Naive B cell (primary cell): ENCODE measurements at places on chromosomes 5 and 9.
A peak's percentile ranks its signal among the peaks of the same experiment; 100 is the strongest.

DNA sequence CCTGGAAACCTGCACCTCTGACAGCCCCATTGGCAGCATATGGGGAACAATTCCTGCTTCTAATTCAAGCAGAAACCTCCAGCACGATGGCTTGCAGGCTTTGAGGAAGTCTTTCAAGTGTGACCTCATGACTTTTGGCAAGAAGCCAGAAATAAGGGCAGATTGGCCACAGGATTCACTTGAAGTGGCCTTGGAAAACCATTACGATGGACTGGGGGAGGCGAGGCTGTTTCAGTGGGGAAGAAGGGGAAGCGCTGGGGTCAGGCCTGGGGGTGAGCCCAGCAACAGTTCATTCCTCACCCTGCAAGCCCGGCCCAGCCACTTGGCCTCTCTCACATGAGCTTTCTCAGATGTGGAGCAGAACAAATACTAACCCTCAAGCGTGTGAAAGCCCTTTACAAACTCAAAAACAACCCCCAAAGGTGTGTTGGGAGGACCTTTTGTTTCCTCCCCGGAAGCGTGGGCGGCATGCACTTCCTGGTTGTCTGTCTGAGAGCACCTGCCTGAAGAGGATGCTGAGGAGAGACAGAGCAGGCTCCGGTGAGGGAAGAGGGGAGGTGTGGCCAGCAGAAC, 26.9 kb upstream of the EEIG1 start:
- DNase-seq, result peak; percentile 90

- no peak for DNase-seq
Measured at GRCh38 chr9:120846906-120847305, 4.2 kb upstream of the PSMD5 start.

DNA sequence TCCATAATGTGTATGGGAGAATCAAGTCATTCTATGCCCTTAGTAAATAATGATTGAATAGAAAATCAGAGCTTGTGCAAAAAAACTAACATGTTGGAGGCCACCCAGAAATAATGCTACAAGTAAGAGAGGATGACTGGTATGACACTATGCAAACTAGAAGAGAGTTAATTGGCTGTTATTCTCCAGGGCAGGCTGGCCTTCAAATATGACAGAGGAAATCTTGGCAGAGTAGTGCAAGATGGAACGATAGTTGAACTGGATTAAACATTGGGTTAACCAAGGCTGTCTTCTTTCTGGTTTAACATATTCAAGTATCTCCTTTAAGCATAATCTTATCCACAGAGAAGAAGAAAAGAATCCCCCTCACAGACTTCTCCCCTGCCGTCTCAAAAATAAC, 196.1 kb downstream of the MPDZ start:
- no peak for DNase-seq

GRCh38 chr5:10621832-10622231, 58.0 kb downstream of the ANKRD33B start:
- DNase-seq, result no peak

- DNase-seq, result no peak
Measured at GRCh38 chr5:104952876-104953275, 1390.3 kb upstream of the NUDT12 start.

DNA sequence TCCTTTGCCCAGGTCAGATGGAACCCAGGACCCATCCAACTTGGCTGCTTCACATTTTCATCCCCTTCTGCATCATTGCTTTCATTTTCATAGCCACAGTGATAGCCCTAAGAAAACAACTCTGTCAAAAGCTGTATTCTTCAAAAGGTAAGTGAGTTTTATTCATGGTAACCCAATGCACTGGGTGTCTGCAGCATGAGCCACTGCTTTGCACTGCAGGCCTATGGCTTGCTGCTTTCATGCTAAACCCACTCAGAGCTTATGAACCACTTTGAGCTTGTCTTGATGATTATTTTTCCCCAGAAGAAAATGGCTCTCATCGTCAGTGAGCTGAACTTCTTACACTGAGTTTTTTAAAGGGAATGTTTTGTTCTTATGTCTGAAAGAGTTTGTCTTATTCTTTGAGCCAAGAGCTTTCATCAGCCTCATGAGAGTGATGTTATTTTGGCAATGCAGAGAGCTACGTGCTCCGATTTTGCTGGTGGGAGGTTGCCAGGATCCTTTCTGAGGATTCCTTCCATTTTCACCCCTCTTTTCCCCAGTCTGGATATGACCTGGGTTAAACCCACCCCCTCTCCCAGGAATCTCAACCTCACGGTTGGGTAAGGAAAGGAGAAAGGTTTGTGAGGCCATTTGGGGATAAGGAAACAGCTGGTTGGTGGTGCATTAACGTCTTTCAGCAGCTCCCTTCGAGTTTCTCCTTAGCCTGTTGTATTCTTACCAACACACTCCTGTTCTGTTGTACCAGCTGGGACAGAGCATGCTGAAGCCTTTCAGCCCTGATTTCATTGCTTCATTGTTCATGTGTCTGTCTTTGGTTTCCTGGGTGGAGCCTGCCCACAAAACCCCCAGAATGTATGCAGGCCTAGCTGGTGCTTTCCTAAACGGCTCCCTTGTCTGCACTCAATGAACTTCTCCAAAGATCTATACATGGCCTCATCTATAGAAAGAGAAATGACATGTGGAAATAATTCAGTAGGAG, 47.6 kb downstream of the PDCD1LG2 start:
- peak; percentile 44 for DNase-seq

DNA sequence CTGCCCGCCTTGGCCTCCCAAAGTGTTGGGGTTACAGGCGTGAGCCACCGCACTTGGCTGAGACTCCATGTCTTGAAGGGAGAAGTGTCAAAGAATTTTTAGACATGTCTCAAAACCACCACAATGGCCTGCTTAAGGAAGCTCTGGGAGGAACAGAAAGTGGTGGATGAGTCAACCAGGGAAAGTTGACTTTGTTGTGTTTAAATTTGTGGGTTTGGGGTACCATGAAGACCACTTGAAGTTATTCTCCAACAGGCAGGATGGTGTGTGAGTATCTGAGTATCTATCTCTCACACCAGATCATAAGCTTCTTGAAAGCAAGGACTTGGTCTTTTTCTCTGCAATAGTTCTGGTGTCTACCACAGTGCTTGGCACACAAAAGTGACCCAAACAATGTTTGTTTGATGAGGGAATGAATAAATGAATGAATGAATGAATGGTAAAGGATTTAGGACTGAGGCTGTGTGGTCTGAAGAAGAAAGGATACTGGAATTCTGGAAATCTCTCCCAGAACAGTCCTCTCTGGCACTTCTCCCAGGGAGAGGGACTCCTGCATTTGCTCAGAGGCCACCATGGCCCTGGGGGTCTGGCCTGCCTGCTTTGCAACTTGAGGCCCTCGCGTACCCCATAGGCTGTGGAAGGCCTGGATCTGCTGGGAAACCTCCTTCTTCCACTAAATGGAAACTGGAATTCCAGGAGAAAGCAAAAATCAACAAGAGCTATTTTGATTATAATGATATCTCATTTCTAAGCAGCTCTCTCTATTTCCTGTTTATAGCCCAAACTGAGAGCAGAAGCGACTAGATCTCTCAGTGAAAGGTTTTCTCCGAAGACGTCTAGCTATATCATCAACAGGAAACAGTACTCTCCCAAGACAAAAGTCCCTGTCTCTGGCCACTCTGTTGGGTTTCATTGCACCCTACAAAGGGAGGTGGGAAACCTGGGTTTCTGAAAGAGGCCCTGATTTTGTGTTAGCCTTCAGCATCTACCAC, 187.9 kb downstream of the PALM2AKAP2 start:
- peak; percentile 45 for DNase-seq

GRCh38 chr9:109072133-109072692, 47.5 kb downstream of the TMEM245 start:
- no peak for DNase-seq

DNA sequence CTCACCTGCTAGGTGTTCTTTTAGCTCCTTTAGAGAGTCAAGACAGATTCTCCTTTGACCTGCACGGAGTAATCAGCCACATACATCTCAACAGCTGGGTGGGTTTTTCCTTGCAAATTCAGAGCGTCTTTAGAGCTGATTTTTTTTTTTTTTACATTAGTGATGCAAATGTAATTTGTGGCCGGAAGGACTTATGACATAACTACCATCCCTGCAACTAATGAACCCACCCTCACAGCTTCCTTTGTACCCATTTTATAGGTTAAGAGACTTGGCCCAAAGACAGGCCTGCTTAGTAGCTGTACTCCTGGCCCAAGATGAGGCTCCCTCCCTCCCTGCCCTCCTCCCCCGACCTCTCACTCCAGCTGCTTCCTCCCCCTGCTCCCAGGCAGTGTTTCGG, 69.9 kb upstream of the NIPAL4 start:
- DNase-seq, result no peak

DNA sequence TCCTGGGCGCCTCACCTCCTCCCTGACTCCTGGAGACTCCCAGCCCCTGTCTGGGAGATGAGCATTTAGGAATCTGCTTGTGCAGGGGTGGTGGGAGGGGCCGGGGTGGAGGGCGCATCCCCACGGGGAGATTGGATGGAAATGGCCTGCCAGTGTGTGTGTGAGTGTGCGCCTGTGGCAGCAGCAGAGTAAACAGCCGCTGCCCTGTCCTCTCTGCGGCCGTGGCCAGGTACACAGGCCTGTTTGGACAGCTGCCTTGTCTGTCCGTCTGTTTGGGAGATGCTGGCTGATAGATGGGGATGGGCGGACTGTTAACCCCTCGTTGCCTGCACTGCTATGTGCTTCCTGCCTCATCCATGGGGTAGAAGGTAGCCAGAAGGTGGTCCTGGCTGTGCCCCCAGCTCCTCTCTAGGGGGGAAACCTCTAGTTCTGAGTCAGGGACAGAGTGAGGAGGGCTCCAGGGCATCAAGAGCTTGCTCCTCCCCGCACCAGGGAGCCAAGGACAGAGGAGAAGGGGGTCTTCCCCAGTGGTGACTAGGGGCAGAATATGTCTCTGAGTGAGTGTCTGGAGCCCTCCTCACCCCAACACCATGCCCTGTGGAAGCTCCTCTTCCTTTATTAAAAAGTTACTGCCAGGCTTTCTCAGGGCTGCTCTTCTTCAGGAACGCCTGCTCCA, 60.1 kb downstream of the LMX1B start:
- DNase-seq, result no peak
